ENCODE measurements at places on chromosomes 4 and X.

DNA sequence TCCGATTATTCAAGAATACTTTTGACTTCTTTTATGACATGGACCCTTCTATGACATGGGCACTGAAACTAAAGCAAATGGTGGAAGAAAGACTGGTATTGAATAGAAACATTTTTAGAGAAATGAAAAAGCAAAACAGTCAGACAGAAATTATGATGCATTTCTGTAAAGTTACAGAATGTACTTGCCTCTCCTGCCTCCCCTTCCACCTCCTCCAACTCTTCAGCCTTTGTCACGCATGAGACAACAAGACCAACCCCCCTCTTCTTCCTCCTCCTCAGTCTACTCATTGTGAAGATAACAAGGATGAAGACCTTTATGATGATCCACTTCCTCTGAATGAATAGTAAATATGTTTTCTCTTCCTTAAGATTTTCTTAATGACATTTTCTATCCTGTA is 46.3 kb upstream of the HUWE1 start:
- no peak for DNase-seq

GRCh38 chrX:23898412-23898959 is 9.3 kb downstream of the APOO start:
- no peak for DNase-seq

- no peak for DNase-seq
These were observed 71.6 kb downstream of the PPARGC1A start for GRCh38 chr4:23818097-23818885.

DNA sequence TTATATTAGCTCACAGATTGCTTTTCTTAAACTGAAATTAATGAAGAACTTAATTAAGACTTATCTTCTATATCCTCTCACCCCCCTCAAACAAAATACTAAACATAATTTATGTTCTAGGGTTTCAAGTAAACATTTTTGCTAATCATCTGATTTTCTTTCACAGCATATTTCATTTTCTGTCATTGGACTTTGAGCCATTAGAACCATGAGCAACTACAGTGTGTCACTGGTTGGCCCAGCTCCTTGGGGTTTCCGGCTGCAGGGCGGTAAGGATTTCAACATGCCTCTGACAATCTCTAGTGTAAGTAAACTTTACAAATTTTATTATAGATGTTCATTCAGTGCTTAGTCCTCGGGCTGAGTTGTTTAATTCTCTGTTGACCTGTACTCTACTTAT is 3.3 kb downstream of the PDLIM5 start:
- DNase-seq = no peak

DNA sequence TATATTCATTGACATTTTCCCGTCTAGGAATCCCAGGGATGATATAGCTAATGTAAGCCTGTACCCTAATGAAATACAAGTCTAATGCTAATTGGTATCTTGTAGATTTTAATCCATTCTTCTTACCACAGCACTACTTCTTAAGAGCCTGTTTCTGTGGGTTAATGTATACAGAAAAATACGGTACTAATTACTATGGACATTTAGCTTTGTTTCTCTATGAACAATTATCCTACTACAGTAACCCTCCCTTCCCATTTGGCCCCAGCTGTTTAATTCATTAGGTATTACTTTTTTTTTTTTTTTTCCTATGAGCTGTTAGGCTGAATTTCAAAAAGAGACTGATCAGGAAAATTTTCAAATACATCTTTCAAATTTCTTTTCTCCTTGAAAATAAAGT is 245.1 kb upstream of the SLC7A11 start:
- DNase-seq = no peak

GRCh38 chr4:181647396-181648147 is 595.6 kb upstream of the TENM3 start:
- no peak for DNase-seq

Measured in CD4-positive, alpha-beta T cell treated with Interleukin-10 for 1 hour (primary cell).